ENCODE measurements at places on chromosomes 16 and 17.

DNA sequence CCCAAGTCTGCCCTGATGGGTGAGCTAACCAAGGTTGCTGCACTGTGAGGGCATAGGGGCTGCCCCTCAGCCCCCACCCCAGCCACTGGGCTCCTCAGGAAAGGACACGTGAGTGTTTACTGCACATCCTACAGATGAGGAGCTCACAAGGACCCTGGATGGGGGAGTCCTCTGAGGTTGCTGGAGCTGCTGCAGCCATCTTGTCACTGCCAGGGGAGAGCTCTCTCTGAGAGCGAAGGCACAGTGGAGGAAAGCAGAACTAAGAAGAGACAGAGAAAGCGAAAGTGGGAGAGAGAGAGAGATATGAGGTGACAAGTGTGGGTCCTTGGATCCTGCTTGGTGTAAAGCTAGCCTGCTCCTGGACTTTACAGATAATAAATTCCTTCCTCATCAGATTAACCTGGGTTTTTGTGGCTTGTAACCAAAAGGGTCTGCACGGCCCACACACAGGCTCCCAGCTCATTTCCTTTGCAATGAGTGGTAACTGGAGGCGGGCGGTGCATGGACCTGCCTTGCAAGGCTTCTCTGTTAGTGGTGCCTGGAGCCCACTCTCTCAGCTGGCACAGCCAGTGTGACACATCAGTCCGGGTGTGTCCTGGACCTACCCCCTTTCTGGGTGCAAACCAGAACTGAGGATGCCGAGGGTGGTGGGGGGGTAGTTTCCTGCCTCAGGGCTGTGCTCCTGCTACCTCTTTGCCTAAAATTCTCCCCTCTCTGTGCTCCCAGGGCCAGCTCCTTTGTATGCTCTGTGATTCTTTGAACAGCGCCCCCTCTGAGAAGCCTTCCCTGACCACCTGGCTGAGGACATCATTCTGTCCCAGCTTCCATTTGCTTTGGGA, 14.2 kb downstream of the SNX20 start:
- no peaks in the 10 kb centered on the region for H3K4me1 ChIP-seq
- H3K27me3 ChIP-seq, result no peaks in the 10 kb centered on the region
- H3K4me3 ChIP-seq, result no peak overlapping the region
- H3K27ac ChIP-seq, result no peak overlapping the region
- H3K36me3 ChIP-seq, result peaks cover 5% of the 10 kb centered on the region

DNA sequence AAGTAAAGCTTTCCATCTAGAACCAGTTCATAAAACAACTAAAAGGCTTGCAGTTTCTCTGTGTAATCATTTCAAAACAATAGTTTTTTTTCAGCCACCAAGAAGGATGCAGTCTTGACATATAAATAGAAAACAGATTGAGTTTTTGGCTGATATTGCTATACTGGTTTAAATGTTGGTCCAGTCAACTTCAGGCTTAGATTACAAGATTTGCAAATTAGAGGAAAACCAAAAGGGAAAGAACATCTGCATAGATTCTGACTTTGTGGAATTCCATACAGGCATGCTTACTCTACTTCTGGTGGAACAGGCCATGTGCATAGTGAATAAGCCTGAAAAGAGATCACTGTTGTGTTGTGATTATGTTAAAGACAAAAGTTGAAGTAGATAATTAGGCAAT, 150.3 kb downstream of the BCAS3 start:
- H3K4me3 ChIP-seq, result no peak overlapping the region
- no peaks in the 10 kb centered on the region for H3K36me3 ChIP-seq
- H3K27me3 ChIP-seq, result no peaks in the 10 kb centered on the region
- H3K27ac ChIP-seq, result no peak overlapping the region

DNA sequence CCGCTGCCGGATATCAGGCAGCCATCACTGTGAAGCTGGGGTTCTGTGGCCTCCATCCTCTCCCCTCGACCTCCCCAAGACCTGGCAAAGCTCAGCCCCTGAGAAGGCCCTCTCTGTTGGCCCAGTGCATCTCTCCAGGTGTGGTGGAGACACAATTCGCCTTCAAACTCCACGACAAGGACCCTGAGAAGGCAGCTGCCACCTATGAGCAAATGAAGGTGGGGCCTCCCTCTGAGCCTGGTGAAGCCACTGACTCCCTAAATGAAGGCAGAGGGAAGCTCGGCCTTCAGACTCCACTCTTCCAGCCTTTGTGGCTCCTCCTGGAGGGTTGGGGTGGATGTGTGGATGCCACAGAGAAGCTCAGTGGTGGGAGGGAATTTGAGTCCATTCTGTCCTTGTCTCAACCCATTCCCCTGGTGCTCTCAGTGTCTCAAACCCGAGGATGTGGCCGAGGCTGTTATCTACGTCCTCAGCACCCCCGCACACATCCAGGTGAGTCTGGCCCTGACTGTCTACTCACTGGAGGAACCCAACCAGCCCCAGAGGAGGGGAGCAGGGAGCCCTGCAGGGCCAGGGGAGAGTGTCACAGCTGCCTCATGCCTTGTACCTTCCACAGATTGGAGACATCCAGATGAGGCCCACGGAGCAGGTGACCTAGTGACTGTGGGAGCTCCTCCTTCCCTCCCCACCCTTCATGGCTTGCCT, 1.7 kb upstream of the MRM1 start:
- peak; percentile 31 for DNase-seq
- H3K4me1 ChIP-seq, result no peaks in the 10 kb centered on the region
- no peak overlapping the region for H3K4me3 ChIP-seq

GRCh38 chr17:64020056-64020766, at the start of gene ICAM2:
TSS of gene ICAM2 (minus strand) at chr17:64020633. CDS start at chr17:64006691, 13,942 bp downstream.
- no peak for DNase-seq
- no peaks in the 10 kb centered on the region for H3K36me3 ChIP-seq
- no peak within 1 kb of the TSS for H3K27ac ChIP-seq
- no peaks in the 10 kb centered on the region for H3K27me3 ChIP-seq
- H3K4me1 ChIP-seq, result no peaks in the 10 kb centered on the region

DNA sequence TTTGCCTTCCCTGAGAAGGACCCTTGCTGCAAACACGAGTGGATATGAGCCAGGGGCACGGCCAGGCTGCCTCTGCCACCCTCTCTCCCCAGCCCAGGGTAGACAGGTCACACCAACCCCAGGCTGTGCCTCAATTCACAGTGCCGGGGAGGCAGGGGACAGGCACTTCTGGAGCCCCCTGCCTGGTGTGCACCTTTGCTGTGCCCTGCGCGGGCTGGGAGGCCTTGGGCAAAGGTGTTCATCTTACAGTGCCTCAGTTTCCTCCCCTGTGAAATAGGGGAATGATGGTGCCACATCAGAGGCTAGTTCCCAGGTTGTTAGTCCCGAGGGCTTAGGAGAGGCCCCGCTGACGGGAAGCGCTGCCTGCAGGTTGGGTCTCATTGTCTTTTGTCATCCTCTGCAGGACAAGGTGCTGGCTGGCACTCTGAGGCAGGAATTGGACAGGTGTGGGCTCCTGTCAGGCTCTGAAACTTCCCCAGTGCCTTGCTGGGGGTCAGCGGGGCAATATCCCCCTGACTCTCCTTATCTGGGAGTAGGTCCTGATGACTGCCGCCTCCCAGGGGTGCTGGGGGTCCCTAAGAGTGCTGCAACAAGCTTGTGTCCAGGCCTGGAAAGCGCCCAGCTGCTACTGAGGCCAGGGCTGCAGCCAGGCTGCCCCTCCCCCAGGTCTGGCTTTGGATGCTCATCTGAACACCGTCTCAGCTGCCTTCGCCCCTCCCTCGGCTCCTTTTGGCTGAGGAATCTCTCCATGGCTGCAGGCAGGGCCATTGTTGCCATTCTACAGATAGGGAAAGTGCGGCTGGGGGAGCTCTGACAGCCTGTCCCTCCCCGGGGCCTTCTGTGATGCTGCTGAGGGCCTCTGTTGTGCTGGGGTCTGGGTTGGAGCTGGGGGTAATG, 3.1 kb downstream of the PRSS21 start:
- no peak overlapping the region for H3K4me3 ChIP-seq
- H3K27ac ChIP-seq, result no peak overlapping the region
- DNase-seq, result no peak
- H3K27me3 ChIP-seq, result no peaks in the 10 kb centered on the region

- H3K27me3 ChIP-seq, result no peaks in the 10 kb centered on the region
- no peaks in the 10 kb centered on the region for H3K36me3 ChIP-seq
- no peak overlapping the region for H3K4me3 ChIP-seq
- H3K27ac ChIP-seq, result no peak overlapping the region
- no peak for DNase-seq
Observed at GRCh38 chr16:82855471-82855870, 228.7 kb downstream of the CDH13 start.

DNA sequence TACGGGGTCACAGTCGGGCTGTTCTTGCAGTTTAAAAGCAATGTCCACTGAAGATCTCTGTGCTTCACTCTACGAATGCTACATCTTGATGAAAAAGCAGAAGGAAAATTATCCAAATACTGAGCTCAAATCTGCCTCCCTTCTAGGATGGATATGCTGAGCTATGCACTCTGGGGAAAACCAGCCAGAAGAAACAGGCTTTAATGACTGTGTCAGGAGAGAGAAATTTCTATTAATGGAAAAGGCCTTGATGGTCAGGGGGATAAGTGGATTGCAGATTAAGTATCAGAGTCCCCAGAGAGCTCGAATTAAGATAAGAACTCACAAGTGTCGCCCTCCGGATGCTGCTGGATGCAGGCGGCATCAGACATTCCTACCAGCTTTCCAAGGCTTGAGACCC, 39.6 kb upstream of the RCVRN start:
- H3K4me3 ChIP-seq, result no peak overlapping the region
- H3K27me3 ChIP-seq, result no peaks in the 10 kb centered on the region
- no peaks in the 10 kb centered on the region for H3K36me3 ChIP-seq
- no peak for DNase-seq

DNA sequence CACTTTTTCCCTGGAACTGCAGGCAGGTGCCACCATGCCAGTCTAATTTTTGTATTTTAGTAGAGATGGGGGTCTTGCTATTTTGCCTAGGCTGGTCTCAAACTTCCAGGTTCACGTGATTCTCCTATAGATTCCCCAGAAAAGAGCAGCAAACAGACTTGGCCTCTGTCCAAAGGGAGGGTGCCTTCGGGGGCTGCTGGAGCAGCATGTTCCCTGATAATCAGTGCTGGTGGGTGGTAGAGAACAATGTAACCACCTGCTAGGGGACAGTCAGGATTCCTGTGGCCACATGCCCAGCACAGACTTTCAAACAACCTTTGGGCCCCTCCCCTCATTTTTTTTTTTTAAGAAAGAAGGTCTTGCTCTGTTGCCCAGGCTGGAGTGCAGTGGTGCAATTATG, 14.2 kb upstream of the CCNF start:
- no peak for DNase-seq
- H3K36me3 ChIP-seq, result no peaks in the 10 kb centered on the region
- H3K4me3 ChIP-seq, result no peak overlapping the region
- H3K27me3 ChIP-seq, result no peaks in the 10 kb centered on the region
- no peaks in the 10 kb centered on the region for H3K4me1 ChIP-seq

DNA sequence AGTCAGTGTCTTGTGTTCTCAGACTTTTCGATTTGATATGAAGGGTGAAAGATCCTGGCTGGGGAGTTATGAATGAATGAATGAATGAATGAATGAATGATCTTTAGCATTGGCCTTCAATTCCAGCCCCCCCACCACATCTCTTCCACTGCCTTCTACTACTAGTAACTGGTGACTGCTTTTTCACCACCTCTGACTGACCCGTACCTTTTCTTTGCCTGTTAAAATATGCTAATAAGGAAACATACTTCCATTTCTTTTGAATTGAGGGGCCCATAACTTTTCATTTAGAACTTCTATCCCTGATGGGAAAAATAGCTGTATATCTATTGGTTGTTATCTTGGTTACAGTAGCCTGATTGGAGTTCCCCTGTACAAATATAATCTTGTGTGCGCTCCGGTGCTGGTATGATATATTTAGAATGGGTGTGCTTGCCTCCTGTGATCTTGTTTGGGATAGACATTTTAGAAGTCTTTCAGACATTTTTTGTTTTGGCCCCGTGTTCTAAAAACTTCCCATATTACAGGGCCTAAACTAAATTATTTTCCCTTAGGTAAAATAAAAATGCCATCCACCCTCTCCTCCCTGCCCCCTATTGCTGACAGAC, 3.4 kb downstream of the LYRM1 start:
- H3K4me3 ChIP-seq, result no peak overlapping the region
- no peak overlapping the region for H3K27ac ChIP-seq
- H3K27me3 ChIP-seq, result no peaks in the 10 kb centered on the region
- H3K36me3 ChIP-seq, result peaks cover 8% of the 10 kb centered on the region
- no peak for DNase-seq
- no peaks in the 10 kb centered on the region for H3K4me1 ChIP-seq

DNA sequence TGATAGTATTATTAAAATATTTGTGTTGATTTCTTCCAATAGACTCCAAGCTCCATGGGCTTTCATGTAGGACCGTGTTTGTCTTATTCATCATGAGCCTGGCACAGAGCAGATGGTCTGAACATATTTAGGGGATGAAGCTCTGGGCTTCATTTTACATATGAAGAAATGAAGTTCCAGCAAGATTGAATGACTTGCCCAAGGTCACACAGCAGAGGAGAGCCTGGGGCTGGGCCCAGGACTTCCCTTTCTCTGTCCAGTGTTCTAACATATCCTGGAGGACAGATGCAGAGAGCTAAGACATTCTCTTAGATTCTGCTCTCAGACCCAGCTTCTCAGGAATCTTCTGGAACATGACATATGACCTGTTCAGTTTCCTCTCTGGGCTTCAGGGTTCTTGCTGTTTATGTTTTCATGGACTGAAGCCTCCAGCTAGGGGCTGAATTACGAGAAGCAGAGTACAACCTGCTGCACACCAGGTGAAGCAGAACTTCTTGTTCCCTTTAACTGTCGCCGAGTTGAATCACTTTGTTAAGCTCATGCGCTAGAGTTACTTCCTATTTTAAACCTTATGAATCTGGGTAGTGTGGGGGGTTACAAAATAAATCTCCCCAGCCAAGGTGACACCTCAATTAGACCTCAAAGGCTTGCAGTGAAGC, 53.6 kb downstream of the GPRC5B start:
- no peaks in the 10 kb centered on the region for H3K27me3 ChIP-seq
- no peak overlapping the region for H3K4me3 ChIP-seq

GRCh38 chr17:35089586-35090296, 26.2 kb upstream of the RFFL start:
- H3K27ac ChIP-seq, result no peak overlapping the region
- H3K36me3 ChIP-seq, result no peaks in the 10 kb centered on the region
- peak overlapping the region; percentile 81 for H3K4me3 ChIP-seq

DNA sequence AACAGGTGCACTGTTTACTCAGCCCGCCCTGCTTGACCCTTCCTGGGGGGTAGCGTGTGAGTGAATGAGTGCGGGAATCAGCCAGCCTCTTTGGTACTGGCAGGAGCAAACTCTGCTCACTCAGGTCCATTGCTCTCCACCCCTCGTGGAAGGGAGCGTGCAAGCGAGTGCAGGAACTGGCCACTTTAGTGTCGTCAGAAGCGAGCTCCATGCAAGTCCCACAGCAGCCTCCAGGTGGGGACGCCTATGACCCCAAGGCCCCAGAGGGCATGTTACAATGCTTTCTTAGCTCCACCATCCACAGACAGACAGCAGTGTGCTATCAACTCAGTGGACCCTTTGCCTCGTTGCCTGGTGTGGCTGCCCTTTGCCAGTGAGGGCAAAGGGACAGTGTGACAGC, 1025.1 kb upstream of the CDH8 start:
- no peaks in the 10 kb centered on the region for H3K27me3 ChIP-seq
- no peak overlapping the region for H3K4me3 ChIP-seq
- peak; percentile 42 for DNase-seq
- H3K36me3 ChIP-seq, result no peaks in the 10 kb centered on the region
